ENCODE measurements at places on chromosomes 5 and 9.
A peak's percentile ranks its signal among the peaks of the same experiment; 100 is the strongest.

DNA sequence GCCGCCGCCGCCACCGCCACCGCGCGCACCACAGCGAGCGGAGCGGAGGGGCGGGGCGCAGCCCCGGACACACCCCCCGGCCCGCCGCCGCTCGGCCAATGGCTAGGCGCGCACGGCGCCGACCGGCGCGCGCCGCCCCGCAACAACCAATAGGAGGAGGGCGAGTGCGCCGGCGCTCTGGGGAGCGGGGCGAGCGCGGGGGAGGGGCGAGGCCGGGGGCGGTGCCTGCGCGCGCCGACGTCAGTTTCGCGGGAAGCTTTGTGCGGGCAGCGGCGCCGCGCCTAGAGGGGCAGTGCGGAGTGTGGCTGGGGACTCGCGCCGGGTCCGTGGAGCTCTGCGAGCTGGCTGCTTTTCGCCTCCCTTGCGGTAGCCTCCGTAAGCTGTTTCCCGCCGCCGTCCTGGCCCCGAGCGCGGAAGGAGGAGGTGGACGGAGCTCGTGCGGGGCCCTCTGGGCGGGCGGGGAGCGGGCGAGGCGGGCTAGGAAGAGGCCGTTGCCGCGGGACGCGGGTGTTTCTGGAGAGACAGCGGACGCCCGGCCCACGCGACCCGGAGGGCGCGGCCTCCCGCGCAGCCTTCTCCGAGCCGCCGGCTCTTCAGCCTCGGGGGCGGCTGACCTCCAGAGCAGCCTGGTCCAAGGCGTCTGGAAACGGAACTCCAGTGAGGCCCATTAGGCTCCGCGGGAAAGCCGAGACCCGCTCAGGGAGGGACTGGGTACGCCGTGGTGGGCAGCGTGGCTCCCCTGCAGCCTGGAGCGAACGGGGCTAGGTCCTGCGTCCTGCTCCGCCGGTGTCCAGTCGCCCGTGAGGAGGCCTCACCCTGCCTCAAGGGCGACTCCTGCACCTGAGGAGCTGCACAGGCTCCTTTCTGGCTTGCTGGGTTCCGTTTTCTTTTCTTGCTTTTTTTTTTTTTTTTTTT lies at the start of gene ZMYND19:
Gene ZMYND19 (minus strand): TSS at position 44 of the 915 bp plus-strand sequence. CDS start 249 bp downstream, outside the sequence.
- peak; percentile 39 for DNase-seq

- DNase-seq: no peak
Measured at GRCh38 chr5:33745101-33745770, 146.6 kb downstream of the ADAMTS12 start.

DNA sequence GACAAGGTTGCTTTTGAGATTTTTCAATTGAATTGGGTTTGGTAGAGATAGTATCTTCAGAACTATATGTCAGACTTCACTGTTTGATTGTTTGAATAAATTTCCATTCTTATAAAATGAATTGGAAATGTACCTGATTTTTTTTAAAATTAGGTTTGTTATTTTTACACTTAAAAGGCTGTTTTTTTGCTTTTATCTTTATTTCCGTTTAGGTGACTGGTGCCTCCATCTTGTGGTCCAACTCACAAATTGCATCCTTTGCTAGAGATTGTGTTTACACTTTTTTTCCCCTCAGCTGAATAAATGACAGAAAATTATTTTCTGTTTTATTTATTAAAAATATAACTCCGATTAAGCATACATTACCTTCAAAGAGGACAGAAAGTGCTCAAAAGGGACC lies 15.6 kb downstream of the NDUFAF2 start:
- no peak for DNase-seq

- DNase-seq: no peak
Measured at GRCh38 chr5:96080557-96080956, 118.9 kb upstream of the ELL2 start.

GRCh38 chr9:36064448-36065037 lies 27.8 kb downstream of the RECK start:
- DNase-seq: no peak

- DNase-seq: no peak
Measured at GRCh38 chr9:24721621-24722020, 175.9 kb upstream of the IZUMO3 start.

- no peak for DNase-seq
Measured at GRCh38 chr5:156667616-156668015, 182.5 kb upstream of the PPP1R2B start.

- DNase-seq: no peak
Measured at GRCh38 chr5:131758520-131758900, 38.3 kb downstream of the FNIP1 start.

DNA sequence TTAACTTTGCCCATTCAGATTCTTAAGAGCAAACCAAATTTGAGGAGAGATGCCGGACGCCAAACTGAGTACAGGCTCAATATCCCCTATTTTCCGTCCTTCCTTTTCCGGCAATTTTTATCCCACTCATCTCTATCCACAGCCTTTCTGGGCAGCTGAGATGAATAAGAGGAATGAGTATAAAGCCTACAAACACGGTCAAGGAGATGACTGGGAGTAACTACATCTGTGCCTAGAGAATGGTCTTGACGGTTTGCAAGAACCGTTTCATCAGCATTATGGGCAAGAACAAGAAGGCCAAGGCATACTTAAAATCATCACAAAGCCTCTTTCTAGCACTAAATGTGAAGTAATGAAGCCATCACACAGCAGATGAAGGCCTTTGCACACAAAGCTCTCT lies 227.3 kb downstream of the DCP2 start:
- no peak for DNase-seq

DNA sequence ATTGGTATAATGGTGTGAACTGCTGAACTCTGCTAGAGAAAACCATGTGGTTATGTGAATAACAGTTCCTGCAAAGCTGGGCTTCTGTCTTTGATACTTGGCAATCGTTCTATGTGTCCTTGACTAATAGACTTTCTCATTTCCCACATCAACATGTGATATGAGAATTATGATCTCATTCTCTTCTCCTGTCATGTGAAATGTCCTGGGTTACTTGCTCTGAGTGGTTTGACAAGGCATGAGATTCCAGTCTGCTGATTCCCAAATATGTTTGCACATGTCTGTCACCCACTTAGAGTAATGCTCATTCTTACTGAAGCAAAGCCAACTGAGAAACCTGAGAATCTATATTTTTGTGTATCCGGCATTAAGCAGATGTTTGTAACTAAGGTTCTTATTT lies 141.2 kb downstream of the PARP8 start:
- DNase-seq: no peak

GRCh38 chr5:111022301-111022700 lies 49.2 kb upstream of the TSLP start:
- no peak for DNase-seq

GRCh38 chr9:2800394-2801179 lies 43.3 kb downstream of the PUM3 start:
- no peak for DNase-seq

GRCh38 chr9:115006660-115007059 lies 76.3 kb upstream of the TNFSF8 start:
- DNase-seq: no peak

- DNase-seq: no peak
Measured at GRCh38 chr9:100465274-100465673, 7.7 kb upstream of the TMEFF1 start.

DNA sequence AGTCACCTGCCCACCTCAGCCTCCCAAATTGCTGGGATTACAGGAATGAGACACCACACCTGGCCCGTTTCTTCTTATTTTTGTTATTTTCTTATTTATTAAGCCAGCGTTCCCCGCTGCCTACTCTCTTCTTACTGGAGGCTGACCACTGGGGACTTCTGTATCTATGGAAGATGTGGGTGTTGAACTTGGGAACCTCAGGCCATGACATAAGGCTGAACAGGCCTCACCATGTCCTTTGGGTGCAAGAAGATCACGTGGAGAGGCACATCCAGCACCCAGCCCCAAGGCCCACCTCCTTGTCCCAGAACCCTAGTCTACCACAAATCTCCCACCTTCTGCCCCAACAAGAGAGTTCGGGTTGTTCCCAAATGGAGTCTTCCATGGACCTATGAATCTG lies 59.4 kb upstream of the NEK6 start:
- DNase-seq: no peak

DNA sequence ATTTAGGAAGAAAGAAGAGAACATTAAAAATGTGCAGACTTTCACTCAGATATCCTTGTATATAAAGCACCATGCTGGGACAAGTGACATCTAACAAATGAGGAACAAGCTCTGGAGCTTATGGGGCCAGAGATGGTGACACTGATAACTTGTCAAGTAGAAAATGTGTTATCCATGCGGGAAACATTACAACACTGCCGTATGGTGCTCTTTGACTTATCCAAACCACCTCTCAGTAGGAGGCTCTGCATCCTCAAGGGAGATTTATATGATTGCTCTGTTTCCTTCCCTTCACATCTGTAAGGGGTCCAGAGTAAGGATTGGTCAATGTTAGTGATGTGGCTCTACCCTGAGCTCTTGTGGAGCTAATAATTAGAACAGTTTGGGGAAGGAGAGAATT lies 23.5 kb downstream of the KCTD16 start:
- no peak for DNase-seq

- DNase-seq: no peak
Measured at GRCh38 chr9:133683586-133684120, 47.5 kb downstream of the DBH start.

GRCh38 chr5:161093100-161093499 lies 241.1 kb upstream of the ATP10B start:
- no peak for DNase-seq

DNA sequence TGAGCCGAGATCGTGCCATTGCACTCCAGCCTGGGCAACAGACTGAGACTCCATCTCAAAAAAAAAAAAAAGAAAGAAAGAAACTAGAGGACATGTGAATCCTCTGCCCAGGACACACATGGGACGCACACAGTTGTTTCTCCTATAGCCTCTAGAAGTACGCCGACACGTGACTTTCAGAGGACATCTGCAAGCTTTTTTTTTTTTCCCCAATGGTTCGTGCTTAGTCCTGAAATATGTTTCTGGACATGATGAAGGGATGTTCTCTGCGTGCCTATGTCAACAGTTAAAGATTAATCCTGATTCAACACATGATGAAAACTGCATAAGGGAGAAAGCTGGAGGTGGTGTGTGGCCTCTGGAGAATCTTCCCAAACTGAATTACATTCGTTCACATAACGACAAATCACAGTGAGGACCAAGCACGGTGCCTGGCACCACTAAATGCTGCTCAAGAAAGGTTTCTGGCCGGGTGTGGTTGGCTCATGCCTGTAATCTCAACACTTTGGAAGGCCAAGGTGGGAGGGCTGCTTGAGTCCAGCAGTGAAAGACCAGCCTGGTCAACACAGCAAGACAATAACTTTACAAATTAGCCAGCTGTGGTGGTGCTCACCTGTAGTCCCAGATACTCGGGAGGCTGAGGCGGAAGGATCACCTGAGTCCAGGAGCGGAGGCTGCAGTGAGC lies 9.8 kb downstream of the COL23A1 start:
- DNase-seq: no peak

GRCh38 chr9:109791747-109792146 lies 11.7 kb downstream of the PALM2AKAP2 start:
- DNase-seq: no peak

DNA sequence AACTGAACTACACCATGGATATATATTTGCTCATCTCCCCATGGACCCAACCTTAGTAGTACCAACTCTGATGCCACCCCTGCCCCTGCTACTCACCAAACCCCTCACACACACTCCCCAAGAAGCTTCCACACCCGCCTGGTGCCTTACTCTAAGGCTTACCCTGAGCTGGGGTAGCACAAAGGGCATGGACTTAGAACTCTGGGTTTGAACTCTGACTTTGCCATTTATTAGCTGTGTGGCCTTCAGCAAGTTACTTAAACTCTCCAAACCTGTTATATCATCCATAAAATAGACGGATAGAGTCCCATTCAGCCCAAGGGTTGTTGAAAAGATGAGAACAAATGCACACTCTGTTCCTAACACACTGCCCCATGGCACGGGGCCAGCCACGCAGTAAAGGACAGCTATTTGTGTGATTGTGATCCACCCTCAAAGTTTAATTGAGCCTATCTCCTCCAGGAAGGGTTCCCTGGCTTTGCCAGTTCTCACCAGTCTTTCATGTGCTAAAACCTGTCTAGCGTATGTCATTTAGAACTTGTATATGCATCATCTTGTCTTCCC lies 111.0 kb downstream of the KLHL3 start:
- no peak for DNase-seq

- peak; percentile 82 for DNase-seq
Measured at GRCh38 chr9:115591584-115591984, 473.6 kb upstream of the TNC start.

DNA sequence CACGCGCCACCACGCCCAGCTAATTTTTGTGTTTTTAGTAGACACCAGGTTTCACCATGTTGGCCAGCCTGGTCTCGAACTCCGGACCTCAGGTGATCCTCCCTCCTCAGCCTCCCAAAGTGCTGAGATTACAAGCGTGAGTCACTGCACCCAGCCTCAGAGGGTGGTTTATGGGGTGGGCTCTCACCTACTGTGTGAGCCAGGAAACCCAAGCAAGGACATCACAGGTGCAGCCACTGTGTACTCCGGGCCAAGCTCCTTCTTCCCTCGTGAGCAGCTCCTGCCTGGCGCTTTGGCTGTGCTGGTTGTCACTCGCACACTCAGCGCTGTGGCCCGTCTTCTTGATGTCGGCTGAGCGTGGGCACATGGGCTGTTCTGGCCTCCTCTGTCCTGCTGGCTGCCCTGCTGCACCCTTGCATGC lies 70.1 kb downstream of the WNK2 start:
- DNase-seq: no peak

DNA sequence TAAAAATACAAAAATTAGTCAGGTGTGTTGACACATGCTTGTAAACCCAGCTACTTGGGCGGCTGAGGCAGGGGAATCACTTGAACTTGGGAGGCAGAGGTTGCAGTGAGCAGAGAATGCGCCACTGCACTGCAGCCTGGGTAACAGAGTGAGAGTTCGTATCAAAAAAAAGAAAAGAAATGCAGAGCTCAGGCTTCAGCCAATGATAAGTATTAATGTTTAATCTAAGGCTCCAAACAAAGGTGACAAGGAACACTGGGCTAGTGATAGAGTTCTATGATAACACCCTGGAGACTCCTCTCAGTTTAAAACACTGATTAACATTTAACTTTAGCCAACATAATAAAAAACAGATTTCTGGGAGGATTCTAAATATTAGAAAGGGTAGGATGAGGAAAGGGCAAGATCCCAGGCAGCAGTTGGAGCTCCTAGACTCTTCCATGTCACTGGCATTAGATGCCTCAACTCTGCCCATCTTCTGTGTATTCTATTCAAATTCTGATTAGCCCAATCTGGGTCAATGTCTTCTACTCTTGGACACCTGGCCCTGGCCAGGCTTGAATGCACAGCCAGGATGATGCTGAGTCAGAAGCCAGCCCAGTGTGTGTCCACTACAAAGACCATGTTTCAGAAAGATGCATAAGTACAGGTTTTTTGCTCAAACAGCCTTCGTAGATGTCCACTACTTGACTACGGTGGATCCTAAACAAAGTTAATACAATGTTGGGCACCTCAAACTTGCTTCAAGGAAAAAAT lies 91.0 kb upstream of the FAM169A start:
- DNase-seq: no peak

All from NCI-H446 (cell line).